Activated T-cell treated with anti-CD3 and anti-CD28 coated beads, Interleukin-2, amount 50 U/mL, for 1 hour (primary cell): ENCODE measurements at places on chromosomes 16 and 17.
A peak's percentile ranks its signal among the peaks of the same experiment; 100 is the strongest.

DNA sequence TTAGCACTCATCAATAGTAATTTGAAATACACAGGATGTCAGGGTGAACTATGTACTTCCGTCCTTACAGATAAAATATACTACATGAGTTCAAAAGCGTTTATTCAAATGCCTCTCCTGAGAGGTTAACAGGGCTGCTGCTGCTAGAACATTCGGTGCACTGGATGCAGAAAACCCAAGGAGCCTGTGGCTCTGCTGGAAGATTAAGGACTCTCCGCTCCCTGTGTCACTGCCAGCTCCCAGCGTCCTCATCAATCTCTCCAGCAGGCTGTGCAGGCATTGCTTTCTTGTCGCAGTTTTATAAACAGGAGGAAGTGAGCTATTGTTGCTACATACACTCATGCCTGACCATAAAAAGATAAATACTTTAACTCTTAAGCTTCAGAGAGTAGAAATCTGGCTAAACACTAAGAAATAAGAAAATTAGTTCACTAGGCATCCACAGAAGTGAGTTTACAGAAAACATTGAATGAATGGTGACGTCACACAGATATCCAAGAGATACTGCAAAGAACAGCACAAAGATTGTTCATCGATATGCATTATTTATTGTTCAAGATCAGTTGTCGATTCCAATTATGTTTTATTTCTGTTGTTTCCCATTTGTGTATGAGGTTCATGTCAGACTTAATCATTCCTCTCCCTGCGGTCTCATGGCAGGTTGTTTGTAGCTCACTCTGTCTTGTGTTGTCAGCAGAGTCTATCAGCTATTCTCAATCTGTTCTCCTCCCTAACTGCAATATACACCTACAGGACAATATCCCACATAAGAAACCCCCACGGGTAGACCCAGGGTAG is 127.9 kb upstream of the MON1B start:
- no peak for DNase-seq

- DNase-seq = no peak
Measured at GRCh38 chr17:36117505-36118382, 14.1 kb downstream of the CCL4 start.

GRCh38 chr17:7834542-7834956 is 532 bp downstream of the KDM6B start:
- peak; percentile 72 for DNase-seq

- peak; percentile 27 for DNase-seq
Measured at GRCh38 chr17:81483085-81483861, 29.3 kb downstream of the ACTG1 start.

GRCh38 chr17:68344701-68345136 is 53.4 kb downstream of the ARSG start:
- DNase-seq = peak; percentile 50

DNA sequence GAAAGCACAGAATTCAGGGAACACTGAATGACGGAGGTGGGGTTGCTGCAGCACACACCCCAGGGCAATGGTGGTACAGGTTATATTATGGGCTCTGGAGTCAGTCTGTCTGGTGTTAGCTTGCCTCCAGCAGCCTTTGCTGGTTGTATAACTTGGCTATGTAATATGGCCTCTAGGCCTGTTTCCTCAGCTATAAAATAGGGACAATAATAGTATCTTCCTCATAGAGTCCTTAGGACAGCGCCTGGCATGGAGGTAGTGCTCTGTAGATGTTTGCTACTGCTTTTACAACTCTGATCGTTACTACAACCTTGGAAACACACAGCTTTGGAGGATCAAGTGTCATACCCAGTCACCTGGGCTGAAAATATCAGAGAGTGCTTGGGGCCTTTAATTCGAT is 31.5 kb downstream of the GTF3C1 start:
- DNase-seq = no peak

DNA sequence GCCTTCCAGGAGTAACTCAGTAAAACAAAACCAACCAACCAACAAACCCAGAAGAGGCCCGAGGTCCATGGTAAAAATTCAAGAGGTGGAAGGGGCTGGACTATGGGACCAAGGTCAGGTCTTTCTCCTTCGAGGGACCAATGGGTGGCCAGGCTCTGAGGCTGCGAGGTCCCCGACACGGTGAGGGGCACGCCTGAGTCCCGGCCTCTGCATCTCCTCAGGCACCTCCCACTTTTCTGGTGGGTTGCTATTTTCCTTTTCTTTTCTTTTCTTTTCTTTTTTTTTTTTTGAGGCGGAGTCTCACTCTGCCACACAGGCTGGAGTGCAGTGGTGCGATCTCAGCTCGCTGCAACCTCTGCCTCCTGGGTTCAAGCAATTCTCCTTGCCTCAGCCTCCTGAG is 18.0 kb downstream of the CD7 start:
- peak; percentile 63 for DNase-seq

DNA sequence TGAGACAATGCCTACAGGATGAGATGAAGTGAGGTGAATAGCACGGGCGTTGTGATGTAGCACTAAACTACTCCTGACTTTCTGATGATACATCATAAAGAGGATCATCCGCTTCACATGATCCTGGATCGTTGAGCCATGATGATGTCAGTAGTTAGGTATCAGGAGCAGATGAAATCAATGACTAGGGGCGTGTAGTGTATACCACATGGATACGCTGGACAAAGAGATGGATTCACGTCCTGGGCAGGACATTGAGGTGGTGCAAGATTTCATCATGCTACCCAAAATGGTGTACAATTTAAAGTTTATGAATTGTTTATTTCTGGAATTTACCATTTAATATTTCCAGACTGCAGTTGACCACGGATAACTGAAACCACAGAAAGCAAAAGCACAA is 156.6 kb downstream of the ANKFN1 start:
- no peak for DNase-seq

DNA sequence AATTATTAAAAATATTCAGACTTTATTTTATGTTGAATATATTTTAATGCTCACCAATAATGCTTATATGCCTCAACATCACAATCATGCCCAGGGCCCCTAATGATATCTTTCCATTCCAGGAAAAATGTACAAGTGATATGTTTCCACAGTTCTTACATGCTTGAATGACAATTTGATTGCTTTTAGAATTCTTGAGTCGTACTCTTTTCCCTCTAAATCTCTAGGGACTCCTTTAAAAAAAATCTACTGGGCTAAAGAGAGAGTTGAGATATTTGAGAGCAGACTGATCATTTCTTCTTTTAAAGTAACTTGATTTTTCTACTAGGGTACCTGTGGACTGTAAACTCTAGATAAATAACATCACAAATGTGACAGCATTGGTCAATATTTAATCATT is 18.2 kb upstream of the HLF start:
- DNase-seq = no peak

GRCh38 chr16:31243734-31244670 is 15.8 kb upstream of the ITGAM start:
- DNase-seq = no peak

DNA sequence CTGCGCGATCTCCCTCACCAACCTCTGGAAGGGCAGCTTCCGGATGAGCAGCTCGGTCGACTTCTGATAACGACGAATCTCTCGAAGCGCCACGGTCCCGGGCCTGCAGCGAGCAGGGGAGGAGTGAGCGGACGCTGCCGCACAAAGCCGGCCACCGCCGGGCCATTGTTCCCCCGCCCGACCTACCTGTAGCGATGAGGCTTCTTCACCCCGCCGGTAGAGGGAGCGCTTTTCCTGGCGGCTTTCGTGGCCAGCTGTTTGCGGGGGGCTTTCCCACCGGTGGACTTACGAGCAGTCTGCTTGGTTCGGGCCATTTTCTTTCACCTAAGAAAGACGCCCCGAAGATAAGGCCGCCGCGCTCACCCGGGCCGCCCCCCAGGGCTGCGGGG is 5.8 kb upstream of the UNK start:
- DNase-seq = no peak

DNA sequence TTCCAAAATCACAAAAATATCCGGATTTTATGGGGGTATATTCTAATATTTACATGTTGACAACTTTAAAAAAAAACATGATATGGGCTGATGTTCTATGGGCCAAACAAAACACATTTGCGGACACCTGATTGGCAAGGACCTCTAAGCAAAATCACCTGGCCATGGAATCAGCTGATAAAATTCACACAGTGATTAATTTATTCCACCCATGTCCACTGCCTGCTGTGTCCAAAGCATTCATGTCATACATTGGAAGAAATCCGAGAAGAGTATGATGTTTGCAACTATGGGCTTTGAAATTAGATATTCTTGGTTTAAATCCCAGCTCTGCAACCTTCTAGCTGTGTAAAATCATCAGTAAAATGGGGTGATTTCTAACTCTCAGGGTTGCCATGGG is 538.7 kb downstream of the HAPSTR1 start:
- no peak for DNase-seq

DNA sequence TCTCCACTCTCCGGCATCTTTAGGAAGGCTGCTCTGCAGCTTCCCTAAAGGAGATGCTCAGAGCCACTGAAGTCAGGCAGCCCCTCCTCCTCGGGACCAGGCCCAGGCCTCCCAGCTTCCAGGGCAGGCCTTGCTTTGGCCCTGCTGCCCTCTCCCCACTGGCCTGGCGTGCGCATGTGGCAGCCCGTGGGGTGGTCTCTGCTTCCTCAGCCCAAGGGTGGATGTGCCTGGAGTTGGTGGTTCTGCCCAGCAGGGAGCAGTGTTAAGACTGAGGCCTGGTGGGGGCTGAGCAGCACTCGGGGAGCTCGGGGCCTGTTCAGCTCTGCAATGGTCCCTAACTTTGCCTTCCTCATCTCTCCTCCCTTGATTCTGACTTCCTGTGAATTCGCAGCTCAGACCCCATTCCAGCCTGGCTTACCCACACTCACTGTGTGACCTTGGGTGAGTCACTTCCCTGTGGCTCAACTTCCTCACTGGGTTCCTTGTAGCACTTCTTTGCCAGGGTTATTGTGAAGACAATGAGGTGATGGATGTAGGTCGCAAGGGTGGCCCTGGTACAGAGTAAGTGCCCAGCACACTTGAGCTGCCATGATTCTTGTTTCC is 63.2 kb downstream of the NKD1 start:
- DNase-seq = no peak

DNA sequence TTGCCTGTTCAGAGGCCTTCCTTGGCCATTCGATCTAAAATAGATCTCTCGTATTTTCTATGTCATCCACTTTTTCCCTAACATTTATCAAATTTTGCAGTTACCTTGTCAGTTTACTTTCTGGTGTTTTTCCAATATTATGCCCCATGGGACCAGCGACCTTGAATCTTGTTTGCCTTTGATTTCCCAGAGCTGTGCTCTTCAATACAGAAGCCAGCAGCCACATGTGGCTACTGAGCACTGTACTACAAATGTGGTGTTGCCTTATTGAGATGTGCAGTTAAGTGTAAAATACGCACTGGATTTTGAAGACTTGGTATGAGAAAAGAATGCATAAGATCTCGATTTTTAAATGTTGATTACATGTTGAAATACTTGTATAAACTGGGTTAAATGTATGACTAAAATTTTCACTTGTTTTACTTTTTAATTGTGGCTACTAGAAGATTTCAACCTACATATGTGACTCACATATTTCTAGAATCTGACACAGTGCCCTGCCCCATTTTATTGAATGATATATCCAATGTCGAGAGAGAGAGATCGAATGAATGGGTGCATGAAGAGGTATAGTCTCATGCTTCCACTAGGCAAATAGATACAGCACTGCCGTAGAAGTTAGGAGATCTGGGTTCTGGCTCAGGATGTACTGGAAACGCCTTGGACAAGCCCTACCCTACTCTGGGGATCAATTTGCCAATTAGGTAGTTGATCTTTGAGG is 824 bp upstream of the PSME3 start:
- no peak for DNase-seq

DNA sequence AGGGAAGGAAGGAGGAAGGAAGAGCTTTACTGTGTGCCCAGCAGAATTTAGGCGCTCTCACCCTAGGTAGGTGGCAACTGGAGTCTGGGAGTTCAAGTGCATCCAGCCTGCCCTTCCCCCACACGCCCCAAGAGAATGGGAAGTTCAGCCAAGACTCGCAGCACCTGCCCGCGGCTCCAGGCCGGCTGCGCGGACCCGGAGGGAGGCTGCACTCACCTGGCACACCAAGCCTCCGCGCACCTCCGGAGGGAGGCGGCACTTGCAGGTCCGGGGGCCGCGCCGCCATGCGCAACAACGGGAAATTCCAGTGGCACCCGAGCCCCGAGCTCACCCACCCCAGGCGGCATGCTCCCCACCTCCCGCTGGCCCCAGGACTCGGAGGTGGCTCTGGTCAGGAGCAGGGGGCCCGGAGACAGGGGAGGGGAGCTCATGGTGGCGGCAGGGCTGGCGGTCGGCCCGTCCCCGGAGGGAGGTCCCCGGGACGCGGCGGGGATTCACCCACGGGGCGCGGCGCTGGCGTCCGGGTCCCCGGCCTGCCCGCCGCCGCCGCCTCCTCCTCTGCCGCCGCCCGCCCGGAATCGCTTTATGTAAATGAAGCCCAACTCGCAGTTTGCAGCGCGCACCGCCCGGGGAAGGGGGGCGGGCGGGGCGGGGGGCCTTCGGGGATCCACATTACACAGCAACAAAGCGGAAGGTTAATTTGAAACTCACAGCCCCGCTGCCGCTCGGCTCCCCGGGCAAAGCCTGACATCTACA is at the start of gene ZFHX3:
ZFHX3 (minus strand) TSS at position 593 of the 756 bp plus-strand sequence. CDS start 87,983 bp downstream, outside the sequence.
- DNase-seq = no peak

- no peak for DNase-seq
Measured at GRCh38 chr17:38711792-38712571, 6.9 kb downstream of the MLLT6 start.

DNA sequence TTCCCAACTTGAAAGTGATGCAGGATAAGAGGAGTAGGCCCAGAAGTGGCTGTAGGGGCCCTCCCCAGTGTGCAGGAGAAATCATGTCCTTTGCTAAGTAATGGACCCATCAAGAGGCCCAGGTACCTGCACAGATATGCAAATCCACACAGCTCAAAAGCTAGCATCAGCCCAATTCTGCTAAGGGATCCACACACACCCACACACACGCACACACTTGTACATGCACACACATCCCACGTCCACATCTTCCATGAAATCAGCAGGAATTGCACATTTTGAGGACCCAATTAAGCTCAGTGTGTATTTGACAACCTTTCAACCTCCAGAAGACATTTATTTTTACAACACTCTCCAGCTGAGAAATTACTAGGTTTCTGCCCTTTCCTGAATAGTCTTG is 184.8 kb downstream of the C16orf78 start:
- no peak for DNase-seq

GRCh38 chr16:55907661-55908060 is 32.5 kb upstream of the CES5A start:
- no peak for DNase-seq

DNA sequence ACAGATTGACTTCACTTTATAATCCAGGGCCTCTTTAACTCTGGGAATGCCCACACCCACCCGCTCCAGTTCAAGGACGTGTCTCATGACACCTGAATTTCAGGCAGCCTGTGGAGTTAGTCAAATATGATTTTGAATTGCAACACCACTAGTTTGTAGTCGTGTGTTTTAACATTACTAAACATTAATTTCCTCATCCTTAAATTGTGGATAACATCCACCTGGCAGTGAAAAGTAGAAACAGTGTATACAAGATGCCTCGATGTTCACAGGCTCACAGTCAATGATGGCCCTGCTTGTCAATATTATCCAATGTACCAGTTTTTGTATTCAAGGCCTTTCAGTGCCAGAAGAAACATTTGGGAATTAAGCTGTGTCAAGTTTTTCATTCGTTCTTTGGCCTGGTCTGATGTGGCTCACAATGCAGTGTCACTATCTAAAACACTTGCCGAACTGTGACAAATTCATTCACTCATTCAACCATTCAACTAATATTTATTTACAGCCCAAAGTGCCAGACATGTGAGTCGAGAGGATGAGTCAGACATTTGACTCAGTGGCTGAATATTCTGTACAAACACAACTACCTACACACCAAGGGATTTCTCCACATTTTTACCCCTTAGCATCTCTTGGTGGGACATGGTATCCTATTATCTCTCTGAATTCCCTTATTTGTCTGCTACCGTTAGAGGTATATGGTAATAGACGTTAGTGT is 1.4 kb downstream of the MEIOB start:
- no peak for DNase-seq
